Effector CD4-positive, alpha-beta T cell (primary cell): ENCODE measurements at places on chromosomes 12 and 14.

DNA sequence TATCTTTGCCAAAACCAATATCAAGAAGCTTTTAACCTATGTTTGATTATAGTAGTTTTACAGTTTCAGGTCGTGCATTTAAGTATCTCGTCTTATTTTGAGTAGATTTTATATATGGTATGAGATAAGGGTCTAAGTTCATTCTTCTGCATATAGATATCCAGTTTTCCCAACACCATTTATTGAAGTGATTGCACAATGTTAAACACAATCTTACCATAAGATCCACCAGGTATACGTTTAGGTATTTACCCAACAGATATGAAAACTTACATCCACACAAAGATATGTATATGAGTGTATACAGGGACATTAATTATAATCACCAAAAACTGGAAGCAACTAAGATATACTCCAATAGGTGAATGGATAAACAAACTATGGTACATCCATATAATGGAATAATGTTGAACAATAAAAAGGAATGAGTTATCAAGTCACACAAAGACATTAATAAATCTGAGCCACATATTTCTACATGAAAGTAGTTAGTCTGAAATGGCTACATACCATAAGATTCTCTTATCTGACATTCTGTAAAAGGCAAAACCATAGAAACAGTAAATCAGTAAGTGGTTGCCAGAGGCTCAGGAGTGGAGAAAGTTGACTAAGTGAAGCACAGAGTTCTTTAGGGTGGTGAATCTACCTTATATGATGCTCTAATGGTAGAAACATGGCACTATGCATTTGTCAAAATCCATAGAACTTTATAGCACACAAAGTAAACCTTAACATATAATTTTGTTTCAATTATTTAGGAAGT is 222.6 kb downstream of the NUAK1 start:
- no peak for DNase-seq

DNA sequence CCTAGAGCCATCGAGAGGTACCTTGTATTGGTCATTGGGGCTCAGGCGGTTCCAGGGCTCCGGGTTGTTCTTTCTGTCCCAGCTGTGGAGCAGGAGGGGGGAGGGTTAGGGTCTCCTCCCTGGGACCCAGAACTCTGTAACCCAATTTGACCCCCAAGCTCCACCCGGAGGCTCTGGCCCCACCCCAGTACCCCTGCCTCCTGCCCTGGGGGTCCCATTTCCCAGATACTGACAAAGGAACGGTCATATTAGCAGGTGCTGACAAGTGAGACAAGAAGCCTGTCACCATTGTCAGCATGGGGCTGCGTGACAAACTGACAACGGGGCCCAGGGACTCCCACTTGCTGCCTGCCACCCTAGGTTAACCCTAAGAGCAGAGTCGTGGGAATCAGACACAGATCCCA is 6.2 kb downstream of the SHMT2 start:
- DNase-seq: no peak

DNA sequence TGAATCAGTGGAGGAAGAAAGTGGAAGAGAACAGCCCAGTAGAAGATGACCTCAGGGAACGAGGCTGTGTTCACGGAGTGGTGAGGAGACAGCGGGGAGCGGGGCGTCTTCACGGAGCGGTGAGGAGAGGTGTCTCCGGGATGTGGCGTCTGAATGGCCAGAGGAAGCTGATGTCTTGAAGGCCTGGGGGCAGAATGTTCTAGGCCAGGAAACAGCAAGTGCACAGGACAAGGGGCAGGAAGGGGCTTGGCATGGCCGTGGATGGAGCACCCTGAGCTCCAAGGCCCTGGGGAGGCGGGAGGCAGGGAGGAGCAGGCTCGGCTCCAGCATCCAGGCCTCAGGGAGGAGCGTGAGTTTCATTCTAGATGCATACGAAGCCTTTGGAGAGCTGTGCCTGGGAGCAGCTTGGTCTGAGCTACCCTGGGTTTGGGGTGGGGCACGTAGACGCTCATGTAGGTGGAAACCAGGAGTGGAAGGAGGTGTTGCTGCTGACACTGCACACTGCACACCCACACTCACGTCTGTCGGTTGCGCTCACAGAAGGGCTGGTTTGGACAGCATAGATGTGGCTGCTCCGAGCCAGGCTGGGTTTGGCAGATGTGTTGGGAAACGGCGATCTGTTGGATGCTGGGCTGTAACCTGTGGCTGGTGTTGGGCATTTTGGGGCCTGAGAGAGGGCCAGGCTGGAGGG is 131.6 kb downstream of the ADGRD1 start:
- DNase-seq: peak; percentile 1

DNA sequence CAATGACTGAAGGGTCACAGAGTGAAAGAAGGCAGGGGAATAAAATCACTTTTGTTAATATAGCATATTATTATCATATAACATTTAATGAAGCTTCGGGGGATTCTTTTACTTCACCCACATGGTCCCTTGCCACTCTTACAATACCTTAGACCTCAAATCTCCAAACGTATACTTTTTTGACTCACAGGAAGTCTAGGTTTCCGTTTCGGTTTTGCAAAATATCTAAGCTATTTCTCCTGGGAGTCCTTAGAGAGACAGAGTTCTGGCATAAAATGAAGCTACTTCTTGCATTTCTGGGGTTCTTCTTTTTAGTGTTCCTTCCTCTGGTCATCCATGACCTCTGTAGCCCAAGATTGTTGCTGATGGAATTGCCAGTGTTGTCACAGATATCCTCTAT is 590.5 kb upstream of the ATP2B1 start:
- DNase-seq: no peak

DNA sequence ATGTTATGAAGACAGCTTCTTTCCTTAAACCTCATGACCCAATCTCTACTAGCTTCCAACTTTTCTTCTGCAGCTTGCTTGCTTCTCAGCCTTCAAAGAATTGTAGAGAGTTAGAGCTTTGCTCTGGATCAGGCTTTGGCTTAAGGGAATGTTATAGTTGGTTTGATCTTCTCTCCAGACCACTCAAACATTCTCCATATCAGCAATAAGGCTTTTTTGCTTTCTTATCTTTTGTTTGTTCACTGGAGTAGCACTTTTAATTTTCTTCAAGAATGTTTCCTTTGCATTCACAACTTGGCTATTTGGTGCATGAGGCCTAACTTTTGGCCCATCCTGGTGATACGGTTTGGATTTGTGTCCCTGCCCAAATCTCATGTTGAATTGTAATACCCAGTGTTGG is 163.8 kb downstream of the PCNX1 start:
- DNase-seq: no peak

DNA sequence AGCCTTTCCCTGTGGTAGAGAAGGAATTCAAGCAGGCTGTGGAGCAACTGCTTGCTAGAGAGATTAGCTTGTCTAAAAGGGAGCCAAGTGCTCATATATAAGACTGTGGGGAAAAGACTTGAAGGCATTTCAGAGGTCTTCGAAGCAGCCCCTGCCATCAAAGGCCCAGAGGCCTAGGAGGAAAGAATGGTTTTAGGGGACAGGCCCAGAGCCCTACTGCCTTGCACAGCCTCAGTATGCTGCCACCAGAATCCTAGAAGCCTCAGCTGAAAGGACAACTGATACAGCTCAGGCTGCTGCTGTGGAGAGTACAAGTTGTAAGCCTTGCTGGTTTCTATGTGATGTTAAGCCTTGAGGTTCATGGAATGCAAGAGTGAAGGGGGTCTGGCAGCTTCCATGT is 109.9 kb downstream of the DERA start:
- no peak for DNase-seq

GRCh38 chr12:66768293-66768692 is 89.4 kb upstream of the GRIP1 start:
- no peak for DNase-seq

DNA sequence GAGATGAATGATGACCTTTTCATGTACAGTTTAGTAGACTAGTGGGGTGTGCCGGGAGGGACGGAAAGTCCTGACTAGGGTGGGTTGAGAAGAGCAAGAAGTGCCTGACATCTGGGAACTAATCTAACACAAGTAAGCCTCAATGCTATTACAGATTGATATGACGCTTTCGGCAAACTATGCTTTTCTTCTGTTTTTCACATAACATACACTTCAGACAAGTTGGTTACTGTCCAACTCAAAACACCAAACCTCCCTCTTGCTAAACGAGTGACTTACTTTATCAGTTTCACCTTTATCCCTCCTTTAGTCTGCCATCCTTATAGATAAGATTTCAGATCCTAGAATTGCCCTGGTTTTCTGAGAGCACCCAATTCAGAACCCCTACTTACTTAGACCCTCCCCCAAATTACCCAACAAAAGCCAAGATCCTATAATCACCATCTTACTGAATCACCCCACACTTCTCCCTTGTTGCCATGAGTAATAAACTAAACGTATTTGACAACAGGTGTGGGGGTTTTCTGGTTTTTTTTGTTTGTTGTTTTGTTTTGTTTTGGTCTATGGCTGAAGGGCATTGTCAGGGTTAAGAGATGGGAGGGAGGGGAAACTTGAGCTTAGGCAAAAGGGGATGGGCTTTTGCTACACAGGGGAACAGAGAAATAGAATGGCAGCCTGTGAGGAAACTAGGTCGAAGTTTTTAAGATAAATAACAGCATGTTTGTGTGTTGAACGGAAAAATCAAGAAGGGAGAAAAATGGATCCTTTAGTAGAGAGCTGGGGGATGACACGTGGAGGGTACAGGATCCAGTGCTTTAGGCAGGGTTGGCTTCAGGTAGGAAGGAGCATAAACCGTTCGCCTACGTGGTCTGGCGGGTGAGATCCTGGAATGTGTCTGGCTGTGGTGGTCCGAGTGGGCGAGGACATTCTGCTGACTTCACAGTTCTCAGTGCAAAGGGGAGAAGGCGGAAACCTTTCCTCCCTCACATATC is 6.1 kb upstream of the PSMA3 start:
- DNase-seq: no peak

- no peak for DNase-seq
These were observed 278.5 kb downstream of the PRKD1 start for GRCh38 chr14:29649170-29649569.

- DNase-seq: no peak
These were observed 86.0 kb downstream of the SETD3 start for GRCh38 chr14:99394602-99395156.

- DNase-seq: no peak
These were observed 223.2 kb downstream of the KTN1 start for GRCh38 chr14:55802986-55803872.

DNA sequence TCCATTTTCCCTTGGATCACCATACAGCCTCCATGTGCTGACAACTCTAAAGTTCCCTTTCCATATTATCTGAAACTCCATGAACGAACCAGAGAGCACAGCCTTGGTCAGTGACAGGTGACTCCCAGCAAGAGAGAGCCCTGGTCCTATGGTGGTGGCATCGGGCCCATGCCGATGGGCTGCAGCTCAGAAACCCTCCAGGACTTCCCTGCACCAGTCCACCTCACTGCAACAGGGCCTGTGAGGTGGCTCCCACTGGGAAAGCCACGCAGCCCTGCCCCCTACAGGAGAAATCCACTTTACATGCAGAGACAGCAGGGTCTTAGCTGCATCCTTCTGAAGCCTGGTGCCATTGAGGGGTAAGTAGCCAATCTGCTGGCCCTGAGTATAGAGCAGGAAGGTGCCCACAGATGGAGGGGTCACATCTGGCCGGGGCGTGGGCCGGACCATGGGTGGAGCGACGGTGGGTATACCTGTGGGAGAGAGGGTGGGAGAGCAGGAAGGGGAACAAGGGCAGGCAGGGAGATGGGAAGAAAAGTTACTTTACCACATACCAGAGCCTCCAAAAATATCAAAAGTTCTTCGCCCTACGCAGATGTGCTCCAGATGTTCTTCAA is 24.7 kb downstream of the RTRAF start:
- no peak for DNase-seq

DNA sequence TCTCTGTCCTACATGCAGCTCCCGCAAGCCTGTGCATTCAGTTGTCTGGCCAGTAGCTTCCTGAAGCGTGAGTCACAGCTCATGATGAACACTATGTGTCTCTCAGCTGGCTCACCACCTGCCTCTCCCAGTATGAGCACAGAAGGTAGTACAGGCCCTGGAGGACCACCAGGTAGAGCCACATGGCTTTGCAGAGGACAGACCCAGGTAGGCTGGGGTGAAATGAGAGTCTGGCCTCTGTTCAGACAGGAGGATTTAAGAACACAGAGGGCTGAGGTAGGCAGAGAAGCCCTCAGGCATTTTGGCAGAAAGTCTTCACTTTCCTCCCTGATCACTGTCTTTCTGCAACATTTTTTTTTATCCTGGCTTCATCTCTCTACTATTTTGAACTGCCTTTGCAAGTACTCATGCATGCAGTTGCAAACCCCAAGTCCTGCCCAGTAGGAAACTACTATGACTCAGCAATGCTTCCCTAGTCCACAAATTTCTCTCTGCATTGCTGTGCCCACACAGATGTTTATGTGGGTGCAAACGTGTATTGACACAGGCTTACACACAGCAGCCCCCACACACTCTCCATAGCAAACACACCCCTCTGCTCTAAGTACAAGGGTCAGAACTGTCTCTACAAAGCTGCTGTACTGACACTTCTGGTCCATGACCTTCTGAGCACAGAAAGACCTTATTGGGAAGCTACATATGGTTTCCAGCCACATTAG is 7.2 kb upstream of the SDR9C7 start:
- DNase-seq: no peak

DNA sequence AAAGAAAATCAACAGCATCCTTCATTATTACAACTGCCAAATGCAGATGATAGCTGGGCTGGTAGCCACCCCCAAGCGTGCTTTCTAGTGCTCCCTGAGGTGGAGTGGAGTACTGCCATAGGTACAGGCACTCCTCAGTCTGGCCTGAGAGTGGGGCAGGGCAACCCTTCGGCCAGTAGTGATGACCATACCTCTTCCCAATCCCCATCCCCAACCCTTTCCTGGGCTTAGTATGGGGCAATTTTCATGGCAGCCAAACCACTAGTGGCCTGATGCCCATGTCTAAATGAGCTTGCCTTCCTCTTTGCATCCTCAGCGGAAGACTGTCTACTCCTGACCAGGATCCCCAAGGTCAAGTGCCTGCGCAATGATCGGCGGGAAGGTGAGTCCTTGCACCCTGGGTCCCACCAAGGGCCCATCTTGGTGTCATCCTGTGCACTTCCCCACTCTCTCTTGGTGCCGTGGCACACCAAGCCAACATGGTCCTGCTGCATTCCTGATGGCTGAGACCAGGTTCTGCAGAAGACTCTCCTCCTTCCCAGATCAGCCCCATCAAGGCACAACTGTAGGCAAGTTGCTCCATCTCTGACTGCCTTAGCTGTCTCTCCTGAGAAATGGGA is 65.8 kb downstream of the GALNT16 start:
- DNase-seq: no peak

GRCh38 chr14:70036665-70037064 is 152.1 kb downstream of the SLC8A3 start:
- DNase-seq: no peak
